ENCODE measurements at places on chromosomes 4 and X.

DNA sequence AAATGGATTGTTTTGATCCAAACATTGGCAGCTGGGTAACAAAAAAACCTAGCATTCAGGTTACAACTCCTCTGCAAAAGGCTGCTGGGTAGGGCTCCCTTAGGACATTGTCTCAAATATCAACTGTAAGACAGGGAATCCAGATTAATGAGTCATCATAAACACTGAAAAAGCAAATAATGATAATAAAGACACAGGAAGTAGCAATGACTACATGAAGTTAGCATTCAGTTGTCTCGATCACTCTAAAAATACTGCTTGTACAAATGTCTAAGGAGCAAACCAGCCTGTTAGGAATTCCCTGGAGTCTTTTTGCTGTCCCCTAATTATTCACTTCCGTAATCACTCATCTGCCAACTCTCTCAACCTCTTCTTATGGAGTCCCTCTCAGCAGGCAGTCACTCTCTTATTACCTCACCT lies 259.2 kb downstream of the GPC3 start:
- no peak for DNase-seq

DNA sequence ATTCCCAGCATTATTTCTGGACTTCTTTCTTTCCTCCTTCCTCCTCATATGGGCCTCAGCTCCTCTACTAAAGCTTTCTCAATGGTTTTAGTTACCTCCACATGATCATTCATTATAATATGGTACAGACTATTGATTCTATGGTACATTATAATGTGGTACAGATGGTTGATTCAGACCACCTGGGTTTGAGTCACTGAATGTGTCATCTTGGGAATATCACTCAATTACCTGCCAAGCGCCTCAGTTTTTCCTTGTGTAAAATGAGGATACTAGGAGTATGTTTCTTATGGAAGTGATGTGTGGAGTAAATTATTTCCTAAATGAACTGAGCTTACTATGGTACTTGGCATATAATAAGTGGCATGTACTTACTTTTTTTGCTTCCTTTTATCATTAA lies 27.7 kb downstream of the SLIT2 start:
- no peak for DNase-seq

- no peak for DNase-seq
Observed at GRCh38 chr4:3790006-3790561, 23.9 kb downstream of the ADRA2C start.

DNA sequence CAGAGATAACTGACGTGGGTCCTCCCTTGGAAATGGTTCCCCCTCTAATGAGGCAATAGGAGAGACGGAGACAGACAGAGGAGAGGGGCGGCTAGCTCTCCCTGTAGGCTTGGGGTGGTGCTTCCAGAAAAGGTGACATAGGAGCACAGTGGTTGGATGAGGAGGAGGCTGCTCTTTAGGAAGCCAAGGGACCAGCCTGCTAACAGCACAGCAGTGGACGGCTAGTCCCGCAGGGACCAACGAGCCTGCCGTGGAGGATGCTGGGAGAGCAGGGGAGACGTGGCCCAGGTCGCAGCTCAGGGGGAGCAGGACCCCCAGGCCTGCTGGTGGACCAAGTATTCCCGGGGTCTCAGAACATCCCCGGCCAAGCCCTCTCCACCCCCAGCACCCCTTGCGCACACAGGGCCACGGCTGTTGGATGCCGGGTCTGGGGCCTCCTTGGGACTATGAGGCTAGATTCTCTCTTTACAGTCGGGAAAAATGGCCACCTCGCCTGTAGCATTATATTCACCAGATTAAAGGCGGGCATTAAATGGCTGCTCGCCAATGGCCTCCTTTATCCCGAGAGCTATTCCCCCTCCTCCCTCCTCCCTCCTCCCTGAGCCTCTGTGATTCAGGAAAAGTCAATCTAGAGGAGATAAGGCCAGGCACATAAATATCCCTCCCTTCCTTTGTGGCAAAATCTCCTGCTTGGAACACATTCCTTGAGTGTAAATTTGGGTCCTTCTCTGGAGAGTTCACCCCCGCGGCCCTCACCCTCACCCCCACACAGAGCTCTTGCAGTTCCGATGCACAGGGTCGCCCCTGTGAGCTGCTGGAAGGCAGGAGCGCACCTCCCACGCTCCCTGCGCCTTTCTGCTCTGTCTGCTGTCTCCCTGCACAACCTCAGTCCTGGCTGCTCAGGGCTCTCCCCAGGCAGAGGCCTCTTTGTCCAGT lies 30.5 kb upstream of the NSG1 start:
- DNase-seq, result no peak

GRCh38 chr4:30757357-30757756 lies 37.2 kb downstream of the PCDH7 start:
- DNase-seq, result no peak

DNA sequence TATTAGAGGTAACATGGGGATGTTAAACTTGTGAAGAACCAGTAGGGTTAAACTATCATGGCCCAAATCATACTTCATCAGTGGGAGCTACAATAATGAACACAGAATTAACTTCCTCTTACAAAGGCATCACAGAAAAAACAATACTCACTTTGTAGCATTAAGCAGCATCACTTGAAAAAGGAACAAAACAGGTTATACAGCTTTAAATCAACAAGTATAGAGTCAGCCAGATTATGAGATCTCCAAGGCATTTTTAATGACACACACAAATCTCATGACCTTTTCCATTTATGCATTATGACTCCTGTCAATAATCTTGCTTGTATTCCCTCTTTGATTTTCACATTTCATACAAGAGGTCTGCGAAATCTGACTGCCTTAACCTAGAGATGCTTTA lies 18.3 kb downstream of the FBXL5 start:
- no peak for DNase-seq

DNA sequence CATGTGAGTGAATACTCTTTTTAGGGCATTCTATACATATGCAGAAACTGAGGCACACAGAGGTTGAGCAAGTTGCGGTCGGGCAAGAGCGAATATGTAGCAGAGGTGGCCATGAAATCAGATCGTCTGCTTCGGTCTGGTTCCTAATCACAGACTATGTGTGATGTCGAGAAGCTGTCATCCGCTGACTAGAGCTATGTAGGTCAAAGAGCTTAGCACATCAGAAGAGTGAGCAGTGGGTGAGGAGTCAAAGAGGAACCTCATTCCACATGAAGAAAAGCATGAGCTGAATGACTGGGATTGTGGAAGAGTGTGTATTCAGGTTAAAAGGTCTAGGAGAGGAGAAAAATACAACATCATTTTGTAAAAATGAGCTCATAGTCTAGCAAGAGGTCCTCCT lies 19.0 kb downstream of the GAB3 start:
- DNase-seq, result no peak

DNA sequence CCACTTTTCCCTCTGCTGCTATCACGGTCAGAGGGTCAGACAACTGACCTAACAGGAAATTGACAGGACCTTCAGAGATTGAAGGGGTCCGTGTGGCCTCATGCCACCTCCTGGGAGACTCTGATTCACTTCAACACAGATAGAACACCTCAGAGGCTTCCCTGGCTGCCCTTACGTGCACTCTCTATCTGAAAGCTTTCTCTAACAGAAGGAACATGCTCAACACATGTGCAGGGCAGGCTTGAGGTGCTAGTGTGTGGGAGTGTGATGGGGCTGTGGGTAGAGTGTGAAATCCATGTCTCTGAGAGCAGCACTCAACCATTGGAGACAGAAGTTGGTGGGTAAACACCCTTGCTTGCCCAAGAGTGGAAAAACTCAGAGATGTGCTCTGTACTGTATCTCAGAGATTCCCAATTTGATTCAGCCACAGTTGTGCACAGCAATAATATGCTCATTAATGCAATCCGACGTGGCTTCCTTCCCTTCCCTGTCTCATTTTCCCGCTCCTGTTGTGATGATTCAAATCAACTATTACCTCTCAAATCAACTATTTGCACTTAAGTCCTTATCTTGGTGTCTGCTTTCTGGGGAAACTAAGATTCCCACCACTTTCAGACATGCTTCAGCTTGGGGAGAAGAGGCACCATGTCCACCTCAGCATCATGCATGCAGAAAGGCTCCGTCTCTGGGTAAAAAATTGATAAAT lies 62.0 kb upstream of the MAGEB2 start:
- DNase-seq, result no peak

DNA sequence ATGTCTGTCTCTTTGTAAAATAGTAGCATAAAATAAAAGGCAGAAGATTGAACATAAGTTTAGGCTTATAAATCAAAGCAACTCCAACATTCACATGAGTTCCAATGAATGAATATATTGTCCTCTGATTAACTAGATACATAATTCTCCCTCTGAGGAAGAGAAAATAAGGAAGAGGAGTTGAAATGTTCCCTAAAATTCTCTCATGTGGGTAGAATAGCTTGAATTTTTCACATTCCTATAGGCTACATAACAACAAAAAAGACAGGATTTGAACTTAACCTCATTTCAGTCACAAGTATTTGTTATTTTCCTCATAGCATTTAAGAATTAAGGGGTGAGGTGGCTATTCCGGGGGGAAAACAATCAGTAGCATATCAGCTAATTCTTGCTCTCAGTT lies 462.4 kb upstream of the NDST4 start:
- no peak for DNase-seq

DNA sequence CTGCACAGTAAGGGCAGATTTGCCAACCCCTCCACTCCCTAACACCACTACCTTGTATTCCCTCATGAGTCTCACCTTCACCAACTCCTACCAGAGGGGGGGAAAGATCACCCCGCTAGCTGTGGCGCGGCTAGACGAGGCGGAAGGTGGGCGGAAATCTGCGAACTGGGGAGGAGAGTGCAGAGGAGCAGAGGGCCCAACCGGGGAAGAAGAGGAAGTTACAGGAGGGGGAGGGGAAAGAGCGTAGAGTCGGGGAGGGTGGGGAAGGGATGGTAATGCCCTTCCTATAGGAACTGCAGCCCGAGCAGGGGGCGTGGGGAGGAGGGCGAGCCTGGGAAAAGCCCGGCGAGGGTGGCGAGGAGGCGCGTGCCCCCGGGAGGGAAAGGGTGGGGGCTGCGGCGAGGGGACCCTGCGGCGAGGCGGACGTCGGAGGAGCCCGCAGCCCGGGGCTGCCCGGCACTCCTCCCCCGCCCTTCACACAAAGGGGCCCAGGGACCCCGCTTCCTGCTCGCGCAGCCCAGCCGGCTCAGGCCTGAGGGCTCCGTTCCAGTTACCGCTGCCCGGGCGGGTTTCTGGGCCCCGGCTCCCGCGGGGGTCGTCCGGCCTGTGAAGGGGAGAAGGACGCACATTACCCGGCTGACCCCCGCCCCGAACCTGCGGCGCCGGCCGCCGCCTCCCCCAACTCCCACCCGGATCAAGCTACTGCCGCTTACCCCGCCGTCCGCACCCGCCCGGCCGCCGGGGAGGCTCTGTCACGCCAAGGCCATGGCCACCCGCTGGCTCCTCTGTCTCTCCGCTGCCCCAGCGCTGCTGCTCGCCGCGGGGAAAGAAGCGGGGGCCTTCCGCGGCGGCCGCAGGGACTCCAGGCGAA lies 1.8 kb downstream of the RAP2C start:
- DNase-seq, result peak; percentile 1

DNA sequence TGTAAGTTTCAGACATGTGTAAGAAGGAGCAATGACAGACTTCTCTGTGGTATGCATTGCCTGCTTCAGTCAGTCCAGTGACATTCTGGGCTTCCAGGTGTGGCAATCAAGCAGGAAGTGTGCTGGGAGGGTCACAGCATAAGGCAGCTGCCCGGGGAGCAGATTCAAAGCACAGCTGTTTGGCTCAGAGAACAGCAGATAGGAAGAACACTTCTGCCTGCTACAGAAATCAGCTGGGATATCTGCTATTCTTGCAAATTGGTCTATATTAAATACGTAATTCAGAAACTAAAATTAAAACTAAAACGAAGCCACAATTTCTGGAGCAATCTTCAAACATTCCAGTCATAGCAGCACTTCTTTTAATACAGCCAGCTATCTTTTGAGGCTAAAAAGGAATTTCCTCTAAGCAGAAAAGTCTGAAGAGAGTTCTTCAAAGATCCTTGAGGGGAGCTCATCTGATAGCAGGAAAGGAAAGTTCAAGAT lies 47.5 kb upstream of the GALNT7 start:
- no peak for DNase-seq

DNA sequence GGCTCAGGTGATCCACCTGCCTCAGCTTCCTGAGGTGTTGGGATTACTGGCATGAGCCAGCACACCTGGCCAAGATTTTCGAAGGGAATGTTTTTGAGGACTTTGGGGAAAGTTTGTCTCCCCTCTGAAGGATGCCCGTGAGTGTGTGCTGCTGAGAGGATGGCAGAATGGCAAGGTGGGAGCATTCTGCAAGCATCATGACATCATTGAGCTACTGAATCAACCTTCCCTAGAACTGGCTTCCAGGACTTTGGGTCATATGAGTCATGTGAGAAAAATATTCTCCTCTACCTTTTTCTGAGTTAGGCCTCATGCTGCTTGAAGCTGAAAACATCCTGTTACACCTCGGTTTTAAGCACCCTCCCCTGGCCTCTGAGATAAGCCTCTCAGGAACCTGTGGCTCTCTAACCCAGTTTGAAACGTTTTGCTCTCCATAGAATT lies 31.0 kb downstream of the TMEM131L start:
- no peak for DNase-seq

DNA sequence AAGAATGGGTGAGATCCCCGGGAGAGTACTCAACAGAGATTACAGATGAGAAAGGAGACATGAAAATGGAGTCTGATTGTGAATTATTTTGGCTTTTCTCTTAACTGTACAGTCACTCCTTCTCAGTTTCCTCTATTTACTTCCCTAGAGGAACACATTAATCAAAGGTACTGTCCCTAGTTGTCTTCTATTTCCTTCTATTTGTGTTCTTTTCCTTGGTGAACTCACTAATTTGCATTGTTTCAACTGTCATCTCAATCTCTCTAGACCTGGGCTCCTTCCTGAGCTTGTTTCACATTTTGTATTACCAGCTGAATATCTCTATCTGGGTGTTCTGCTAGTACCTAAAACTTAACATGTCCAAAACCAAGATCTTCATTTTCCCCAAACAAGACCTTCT lies 59.8 kb downstream of the ABCB7 start:
- DNase-seq, result no peak

DNA sequence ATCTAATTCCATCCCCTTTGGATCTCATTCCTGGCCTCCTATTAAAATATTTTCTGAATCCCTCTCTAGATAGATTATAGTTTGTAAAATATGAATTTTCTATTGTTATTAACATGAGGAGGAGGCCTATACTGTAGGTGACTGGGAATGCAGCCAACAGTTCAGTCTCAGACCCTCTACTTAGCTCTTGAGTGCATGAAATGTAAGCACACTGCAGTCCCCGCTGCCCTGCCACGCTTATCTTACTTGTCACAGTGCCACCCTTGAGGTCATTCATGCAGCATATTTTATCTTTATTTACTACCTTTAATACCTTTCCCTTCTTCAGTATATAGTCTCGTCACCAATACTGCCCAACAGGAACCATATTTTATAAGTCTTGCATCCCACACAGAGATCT lies 151.0 kb downstream of the CAMK2D start:
- DNase-seq, result no peak

- no peak for DNase-seq
Observed at GRCh38 chrX:123121241-123121640, 62.8 kb upstream of the GRIA3 start.

DNA sequence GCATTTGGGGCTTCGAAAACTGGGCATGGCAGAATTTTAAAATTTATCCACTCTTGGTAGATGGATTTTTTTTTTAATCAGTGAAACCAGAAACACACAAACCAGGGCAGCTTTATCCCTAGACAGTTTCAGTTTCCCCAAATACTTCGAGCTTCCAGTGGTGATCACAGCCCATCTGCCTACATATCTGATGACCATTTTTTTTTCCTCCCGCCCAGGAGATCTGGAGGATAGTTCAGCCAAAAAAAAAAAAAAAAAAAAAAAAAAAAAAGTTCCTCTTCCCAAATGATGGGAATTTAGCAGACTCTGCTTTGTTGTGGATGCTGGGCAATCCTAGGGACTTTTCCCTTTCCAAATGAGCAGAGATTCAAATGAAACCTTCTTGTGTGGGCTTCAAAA lies 1.0 kb upstream of the TBC1D9 start:
- no peak for DNase-seq
